Myocyte (in vitro differentiated cells): ENCODE measurements at places on chromosomes 13 and 19. TPM values are rescaled to one million over a fixed set of nuclear protein-coding genes. Genes with fewer than 3 reads are reported as not detected.
A peak's percentile ranks its signal among the peaks of the same experiment; 100 is the strongest.

Gene ZNF98
- not detected in 2 replicates for total RNA-seq

Gene ZNF506
- 15.2 and 22.1 TPM in 2 replicates for total RNA-seq

Gene ZNF723
- not detected in 2 replicates for total RNA-seq

Gene C19orf38
- 0.21 and 1.1 TPM in 2 replicates for total RNA-seq

Gene C13orf42
- total RNA-seq = not detected in 2 replicates

Gene CGB8
- total RNA-seq = not detected in 2 replicates

Gene CASP14
- total RNA-seq = not detected in 2 replicates

Gene LSR
- total RNA-seq = 0.43 and 0.83 TPM in 2 replicates

Gene DCT
- total RNA-seq = 0.13 TPM in 1 of 2 replicates, not detected in the other

Gene ZNF20
- total RNA-seq = 2.0 and 3.0 TPM in 2 replicates

Gene CYP2A13
- not detected in 2 replicates for total RNA-seq

Gene PSG4
- total RNA-seq = 0.26 TPM in 1 of 2 replicates, not detected in the other

Gene ZNF808
- 16.8 and 16.9 TPM in 2 replicates for total RNA-seq

DNA sequence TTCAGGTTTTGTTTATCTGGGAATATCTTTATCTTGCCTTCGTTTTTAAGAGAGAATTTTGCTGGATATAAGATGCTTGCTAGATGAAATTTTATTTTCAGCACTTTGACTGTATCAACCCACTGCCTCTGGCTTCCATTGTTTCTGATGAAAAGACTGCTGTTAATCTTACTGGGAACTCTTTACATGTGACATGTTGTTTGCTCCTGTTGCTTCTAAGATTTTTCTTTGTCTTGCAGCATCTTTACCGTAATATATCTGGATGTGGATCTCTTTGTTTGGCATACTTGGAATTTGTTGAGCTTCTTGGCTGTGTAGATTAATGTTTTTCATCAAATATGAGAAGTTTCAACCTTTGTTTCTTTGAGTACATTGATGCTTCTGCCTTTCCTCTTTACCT lies 18.0 kb upstream of the CEBPG start:
- DNase-seq = no peak

DNA sequence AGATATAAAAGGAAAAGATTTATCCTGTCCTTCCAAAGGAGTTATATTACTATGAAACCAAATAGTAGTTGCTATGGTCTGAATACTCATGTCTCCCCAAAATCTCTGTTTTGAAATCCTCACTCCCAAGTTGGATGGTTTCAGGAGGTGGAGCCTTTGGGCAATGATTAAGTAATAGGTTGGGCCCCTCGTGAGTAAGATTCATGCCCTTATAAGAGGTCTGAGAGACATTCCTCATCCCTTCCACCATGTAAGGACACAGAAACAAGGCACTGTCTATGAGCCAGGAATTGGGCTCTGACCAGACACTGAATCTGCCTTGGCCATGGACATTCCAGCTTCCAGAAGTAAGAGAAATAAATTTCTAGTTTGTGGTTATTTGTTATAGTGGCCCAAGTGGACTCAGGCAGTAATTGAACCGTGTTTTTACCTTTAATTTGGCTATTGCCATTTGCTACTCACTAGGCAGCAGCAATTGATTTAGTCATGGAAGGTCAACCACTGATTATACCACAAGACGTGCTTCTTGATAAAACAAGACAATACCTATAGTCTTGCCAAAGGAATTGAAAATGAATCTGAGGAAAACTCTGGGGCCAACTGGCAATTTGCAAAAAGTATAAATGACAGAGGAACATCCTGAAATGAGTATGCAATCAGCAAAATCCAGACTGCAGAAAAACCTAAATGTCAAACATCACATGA lies 717.4 kb upstream of the SPRY2 start:
- DNase-seq = no peak

GRCh38 chr13:51584731-51585672 lies 740 bp downstream of the WDFY2 start:
- peak; percentile 59 for DNase-seq

DNA sequence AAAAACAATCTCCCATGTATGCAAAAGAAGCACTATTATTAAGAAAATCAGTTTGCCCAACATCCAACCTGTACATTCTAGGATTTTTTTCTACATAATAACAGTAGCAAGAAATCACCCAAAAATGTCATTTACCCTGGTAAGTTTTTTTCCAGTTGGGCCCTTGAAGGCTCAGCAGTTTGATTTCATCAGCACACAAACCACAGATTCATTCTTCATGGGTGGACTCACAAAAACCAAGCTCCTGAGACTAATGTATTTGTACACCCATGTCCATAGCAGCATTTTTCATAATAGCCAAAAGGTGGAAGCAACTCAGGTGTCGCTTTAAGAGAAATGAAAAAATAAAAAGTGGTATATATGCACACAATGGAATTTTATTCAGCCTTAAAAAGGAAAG lies 210.1 kb downstream of the TBC1D4 start:
- no peak for DNase-seq

GRCh38 chr19:15635016-15635805 lies 5.5 kb upstream of the CYP4F3 start:
- no peak for DNase-seq

DNA sequence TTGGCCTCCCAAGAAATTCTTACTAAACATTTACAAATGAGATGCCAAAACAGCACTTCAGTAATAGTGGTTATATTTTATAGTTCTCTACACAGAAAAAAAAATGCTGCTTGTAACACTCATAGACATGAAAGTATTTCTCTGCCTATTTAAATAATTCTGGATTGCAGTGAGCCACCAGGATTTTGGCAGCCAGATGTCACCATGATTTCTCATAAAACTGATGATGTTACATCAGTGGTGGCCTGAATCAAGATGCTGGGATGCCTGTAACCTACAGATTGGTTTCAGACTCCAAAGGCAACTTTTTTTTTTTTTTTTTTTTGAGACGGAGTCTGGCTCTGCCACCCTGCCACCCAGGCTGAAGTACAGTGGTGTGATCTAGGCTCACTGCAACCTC lies 2.7 kb upstream of the CAPS start:
- DNase-seq = no peak

DNA sequence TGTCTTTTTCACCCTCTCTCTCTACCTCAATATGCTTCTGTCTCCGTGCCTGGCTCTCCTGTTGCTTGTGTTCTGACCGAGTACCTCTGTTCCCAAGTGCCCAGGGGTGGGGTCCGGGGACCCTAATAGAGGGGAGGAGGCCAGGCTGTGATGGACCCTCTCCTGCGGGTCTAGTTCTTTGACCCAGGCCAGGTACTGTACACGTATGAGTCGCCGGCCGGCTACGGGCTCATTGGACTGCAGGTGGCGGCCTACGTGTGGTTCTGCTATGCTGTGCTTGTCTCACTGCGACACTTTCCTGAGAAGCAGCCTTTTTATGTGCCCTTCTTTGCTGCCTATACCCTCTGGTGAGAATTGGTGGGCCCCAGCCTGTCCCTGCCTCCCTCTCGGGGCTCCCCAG lies 4.4 kb downstream of the TMEM145 start:
- DNase-seq = no peak

DNA sequence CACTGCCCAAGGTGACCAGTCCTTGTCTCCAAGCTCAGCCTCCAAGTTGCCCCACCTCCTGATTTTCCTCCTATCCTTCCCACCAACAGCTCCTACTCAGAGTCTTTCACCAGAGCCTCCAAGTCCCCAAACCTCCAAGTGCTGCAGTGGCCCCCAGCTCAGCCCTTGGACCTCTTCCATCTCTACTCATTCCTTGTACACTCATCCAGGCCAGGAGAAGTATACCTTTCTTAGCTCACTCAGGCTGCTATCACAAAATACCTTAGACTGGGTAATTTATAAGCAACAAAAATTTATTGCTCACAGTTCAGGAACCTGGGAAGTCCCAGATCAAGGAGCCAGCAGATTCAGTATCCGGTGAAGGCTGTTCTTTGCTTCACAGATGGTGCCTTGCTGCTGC lies 11.3 kb downstream of the ATP7B start:
- DNase-seq = no peak

GRCh38 chr13:101447852-101448251 lies 4.6 kb upstream of the ITGBL1 start:
- DNase-seq = no peak

DNA sequence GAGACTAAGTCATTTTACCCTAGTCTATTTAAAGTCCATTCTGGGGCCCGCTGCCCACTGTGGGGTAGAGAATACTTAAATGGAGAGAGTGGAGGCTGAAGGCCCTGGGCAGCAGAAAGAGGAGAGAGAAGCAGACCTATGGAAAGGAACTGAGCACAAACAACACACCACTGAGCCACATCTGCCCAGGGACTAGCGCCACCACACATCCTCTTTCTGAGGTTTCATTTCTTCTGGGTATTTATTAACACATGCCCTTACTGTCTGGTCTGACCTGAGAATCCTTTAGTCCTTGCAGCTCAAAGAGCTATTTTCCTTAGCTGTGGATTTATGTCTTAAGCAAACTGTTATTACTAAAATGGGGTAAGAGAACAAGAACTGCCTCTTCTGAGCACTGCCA lies 154.0 kb downstream of the NALCN start:
- DNase-seq = no peak

- no peak for DNase-seq
These were observed 28.8 kb upstream of the RCBTB2 start for GRCh38 chr13:48561466-48562235.

- no peak for DNase-seq
These were observed 89.2 kb upstream of the GPR183 start for GRCh38 chr13:99396446-99396845.

DNA sequence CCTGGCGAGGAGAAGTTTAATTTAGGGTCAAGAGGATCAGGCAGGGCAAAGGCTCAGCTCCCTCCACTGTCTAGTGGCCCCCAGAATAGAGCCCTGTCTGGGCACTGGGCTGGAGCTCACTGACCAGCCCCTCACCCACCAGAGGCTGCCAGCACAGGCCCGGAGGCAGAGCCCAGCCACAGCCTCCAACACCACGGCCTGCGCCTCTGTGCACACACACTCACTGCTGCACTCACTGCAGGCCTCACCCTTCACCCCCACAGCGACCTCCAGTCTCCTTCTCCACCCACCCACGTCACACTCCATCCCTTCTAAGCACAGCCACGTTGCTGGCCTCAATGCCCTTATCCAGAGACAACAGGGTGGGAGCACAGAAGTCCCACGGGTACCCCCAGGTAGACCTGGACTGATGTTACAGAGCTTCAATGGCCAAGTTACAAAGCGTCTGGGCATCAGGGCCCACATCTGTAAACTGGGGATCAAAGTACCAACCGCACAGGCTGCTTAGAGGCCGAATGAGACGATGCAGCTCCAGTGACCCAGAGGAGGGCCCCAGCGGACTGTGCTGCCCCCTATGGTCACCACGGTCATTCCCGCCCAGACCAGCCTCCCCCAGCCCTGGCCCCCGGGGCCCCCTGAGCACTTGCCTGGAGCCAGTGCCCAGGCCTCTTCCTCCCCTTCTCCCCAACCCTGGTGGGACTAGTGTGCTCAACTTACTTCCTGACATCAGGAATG lies 4.5 kb upstream of the PRKD2 start:
- DNase-seq = no peak

GRCh38 chr13:87666831-87667230 lies 4.3 kb upstream of the SLITRK5 start:
- no peak for DNase-seq

DNA sequence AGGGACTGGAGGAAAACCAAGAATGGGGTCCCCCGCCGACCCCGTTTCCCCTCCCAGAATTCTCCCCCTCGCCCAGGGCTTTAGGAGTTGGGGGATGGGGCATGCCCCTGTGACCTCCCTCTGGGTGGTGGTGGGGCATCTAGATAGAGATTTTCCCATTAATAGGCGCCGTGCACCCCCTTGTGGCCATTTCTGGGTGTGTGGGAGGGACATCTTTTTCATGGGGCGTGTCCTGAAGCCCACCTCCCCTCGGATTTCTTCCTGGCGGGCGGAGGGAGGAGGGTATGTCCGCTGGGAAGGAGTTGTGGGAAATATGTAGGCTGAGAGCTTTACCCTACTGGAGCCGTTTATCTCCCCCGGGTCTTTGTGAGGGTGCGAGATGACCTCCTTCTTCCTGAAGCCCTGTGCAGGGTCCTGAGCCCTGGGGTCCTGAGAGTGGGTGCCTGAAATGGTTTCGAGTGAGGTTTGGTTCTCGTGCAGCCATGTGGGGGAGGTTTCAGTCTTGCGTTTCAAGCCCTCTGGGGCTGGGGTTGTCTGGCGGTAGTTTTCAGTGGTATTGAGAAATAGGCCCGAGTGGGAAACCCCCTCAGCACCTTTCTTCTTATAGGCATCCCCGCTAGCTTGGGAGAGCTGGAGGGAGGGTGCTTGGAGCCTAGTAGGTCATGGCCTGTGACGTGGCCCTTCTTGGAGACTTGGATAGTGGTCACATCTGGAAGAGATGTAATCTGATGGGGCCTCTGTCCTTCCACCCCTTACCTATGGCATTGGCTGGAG lies 1.0 kb downstream of the PRMT1 start:
- DNase-seq = peak; percentile 85

DNA sequence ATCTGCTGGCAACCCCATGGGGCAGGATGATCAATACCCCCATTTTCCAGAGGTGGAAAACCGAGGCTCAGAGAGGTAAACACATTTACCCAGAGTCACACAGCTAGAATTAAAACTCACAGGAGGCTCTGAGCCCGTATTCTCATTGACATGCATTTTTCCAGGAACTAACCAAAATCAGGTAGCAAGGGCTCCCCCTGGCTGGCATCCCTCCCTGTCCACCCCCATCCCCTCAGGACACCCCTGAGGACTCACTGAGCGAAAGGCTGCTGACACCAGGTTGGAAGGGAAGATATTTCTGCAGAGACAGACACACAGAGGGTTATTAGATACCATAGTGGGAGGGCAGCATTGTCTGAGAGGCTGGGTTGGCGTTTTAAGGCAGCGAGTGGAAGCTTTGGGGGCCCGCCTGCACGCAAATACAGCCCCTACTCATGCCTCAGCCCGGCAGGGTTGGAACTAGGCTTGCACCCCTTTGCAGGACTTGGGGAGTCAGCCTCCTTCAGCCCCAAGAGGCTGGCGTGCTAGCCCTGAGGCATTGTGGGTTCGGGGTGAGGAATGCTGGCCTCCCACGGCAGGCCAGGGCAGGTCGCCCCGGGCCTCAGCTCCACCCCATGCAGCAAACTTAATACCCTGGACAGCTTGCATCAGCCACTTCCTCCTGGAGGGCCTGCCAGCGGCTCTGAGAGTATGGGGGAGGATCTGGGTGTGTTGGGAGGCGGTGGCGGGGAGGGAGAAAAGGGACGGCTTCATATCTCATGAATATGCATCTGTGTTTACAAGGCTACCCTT lies 3.9 kb downstream of the SLC1A5 start:
- DNase-seq = peak; percentile 23

GRCh38 chr19:30620354-30620753 lies 248.2 kb downstream of the ZNF536 start:
- DNase-seq = no peak

DNA sequence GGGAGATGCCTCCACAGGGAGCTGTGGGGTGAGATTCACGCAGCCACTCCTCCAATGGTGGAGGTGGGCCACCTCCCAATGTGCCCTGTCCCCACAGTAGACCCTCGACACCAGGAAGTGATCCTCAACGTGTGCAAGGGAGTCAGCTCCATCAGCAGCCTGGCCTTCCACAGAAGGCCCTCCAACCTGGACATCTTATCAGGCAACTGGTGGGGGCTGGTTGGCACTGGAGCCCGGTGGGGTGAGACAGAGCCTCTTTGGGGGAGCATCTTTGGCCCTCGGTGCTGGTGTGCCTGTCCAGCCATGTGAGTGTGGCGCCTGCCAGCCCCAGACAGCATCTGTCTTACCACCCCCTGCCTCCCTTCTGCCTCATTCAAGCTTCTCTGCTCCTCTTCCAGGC lies 19.7 kb upstream of the RNF17 start:
- DNase-seq = no peak
